Stomach (tissue), 19 donors: ENCODE measurements at places on chromosomes 7 and 10. TPM values are rescaled to one million over a fixed set of nuclear protein-coding genes. Genes with fewer than 3 reads are reported as not detected.

Gene PHKG1
- 11.1 TPM for total RNA-seq

DNA sequence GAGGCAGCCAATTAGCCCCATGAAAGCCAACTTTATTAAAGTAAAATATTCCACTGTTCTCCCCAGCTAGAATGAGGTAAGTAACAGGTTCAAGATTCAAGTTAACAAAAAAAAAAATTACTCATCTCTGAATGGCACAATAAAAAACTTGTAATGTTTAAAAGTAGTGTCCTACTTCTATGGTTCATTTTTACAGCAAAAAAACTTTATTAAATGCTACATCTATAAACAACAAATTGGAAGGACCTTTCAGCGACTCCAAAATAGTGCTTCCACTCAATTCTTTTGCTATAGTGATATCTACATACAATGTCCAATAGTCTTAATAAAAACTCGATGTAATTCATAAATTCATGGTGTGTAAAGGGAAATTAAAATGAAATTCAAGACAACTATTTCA, 59.2 kb downstream of the EZH2 start:
- H3K4me3 ChIP-seq, result no peak overlapping the region
- H3K4me1 ChIP-seq, result no peaks in the 10 kb centered on the region
- H3K27ac ChIP-seq, result no peak overlapping the region
- peaks cover 11% of the 10 kb centered on the region for H3K36me3 ChIP-seq

Gene CRHR2
- not detected for total RNA-seq

GRCh38 chr10:97711640-97712572, 1.6 kb upstream of the MARVELD1 start:
- no peak for DNase-seq
- H3K27me3 ChIP-seq, result no peaks in the 10 kb centered on the region
- no peaks in the 10 kb centered on the region for H3K36me3 ChIP-seq
- H3K4me3 ChIP-seq, result no peak overlapping the region

Gene KIF20B
- total RNA-seq, result 7.8 TPM

DNA sequence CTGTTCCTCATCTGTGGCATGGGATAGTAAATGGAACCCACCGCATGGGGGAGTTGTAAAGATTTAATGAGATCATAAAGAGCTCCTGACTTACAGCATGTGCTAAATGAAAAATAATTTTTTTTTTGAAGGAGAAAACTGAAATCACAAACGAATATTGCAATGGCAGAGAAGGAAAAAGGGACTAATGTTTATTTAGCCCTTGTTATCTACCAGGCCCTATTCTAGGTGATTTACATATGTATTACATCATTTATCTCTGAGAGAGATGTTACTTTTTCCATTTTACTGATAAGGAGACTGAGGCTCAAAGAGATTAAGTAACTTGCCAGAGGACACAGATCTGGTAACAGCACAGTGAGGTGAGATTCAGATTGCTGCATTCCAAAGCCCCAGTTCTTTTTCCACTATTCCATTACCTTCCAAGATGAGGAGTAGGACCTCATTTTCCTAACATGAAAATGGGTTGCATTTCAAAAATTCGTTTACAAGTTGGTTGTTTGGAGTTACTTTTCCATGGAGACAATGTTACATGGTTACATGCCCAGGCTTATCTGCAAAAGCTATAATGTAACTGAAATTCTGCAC, 28.6 kb downstream of the VCL start:
- no peaks in the 10 kb centered on the region for H3K27me3 ChIP-seq
- H3K36me3 ChIP-seq, result no peaks in the 10 kb centered on the region
- peaks cover 83% of the 10 kb centered on the region for H3K4me1 ChIP-seq
- no peak for DNase-seq
- no peak overlapping the region for H3K27ac ChIP-seq
- H3K4me3 ChIP-seq, result no peak overlapping the region

GRCh38 chr7:84236398-84236797, 41.8 kb upstream of the SEMA3A start:
- H3K4me1 ChIP-seq, result no peaks in the 10 kb centered on the region
- no peaks in the 10 kb centered on the region for H3K27me3 ChIP-seq
- no peak overlapping the region for H3K4me3 ChIP-seq
- no peak for DNase-seq
- no peak overlapping the region for H3K27ac ChIP-seq

DNA sequence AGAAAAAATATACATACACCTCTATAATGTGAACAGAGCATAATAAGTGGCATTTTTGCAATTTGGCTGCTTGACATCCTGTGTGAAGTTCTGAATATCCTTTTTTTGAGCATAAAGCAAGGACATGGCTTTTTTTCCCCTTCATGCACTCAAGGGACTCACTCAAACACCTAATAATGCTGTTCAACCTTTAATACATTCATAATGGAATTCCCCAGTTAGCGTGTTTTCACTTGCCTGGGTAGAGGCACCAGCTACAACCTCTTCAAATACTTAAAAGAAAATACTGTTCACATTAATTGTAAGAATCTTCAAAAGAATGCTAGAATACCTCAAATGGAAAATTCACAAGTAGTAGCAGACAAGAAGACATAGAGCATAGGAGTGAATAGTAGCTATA, 316.8 kb downstream of the PCDH15 start:
- H3K4me1 ChIP-seq, result no peaks in the 10 kb centered on the region
- H3K36me3 ChIP-seq, result no peaks in the 10 kb centered on the region
- no peak for DNase-seq
- H3K27ac ChIP-seq, result no peak overlapping the region

DNA sequence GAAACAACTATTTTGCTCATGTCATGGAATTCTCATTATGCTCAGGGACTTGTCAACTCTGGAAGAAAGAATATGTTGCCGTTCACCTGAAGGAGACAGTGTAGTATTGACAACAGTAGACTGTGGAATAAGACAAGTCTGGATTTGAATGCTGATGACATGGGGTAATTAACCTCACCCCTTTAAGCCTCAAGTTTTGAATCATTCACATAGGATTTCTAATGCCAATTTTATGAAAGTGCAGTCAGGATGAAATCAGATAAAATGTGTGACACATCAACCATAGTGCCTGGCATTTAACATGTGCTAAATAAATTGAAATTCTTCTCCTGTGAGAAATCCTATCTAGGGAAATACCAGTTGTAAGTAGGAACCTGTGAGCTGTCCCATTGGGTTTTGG, 305.8 kb downstream of the KIF20B start:
- no peak overlapping the region for H3K4me3 ChIP-seq
- H3K27ac ChIP-seq, result no peak overlapping the region
- no peaks in the 10 kb centered on the region for H3K36me3 ChIP-seq
- no peak for DNase-seq
- no peaks in the 10 kb centered on the region for H3K4me1 ChIP-seq
- no peaks in the 10 kb centered on the region for H3K27me3 ChIP-seq

GRCh38 chr10:74081941-74082718, 68.5 kb downstream of the AP3M1 start:
- H3K4me1 ChIP-seq, result no peaks in the 10 kb centered on the region
- H3K27me3 ChIP-seq, result no peaks in the 10 kb centered on the region
- no peak for DNase-seq
- no peak overlapping the region for H3K27ac ChIP-seq
- no peak overlapping the region for H3K4me3 ChIP-seq
- peaks cover 39% of the 10 kb centered on the region for H3K36me3 ChIP-seq

Gene PKD1L1
- total RNA-seq, result not detected

- no peaks in the 10 kb centered on the region for H3K36me3 ChIP-seq
- H3K27ac ChIP-seq, result peak overlapping the region; percentile 49
- H3K27me3 ChIP-seq, result peaks cover 33% of the 10 kb centered on the region
- DNase-seq, result peak; percentile 77
These were observed 445 bp upstream of the ATRNL1 start for GRCh38 chr10:115092555-115093285.

- no peak overlapping the region for H3K4me3 ChIP-seq
- DNase-seq, result no peak
- no peaks in the 10 kb centered on the region for H3K27me3 ChIP-seq
- peaks cover 37% of the 10 kb centered on the region for H3K36me3 ChIP-seq
- no peaks in the 10 kb centered on the region for H3K4me1 ChIP-seq
- no peak overlapping the region for H3K27ac ChIP-seq
These were observed 53.0 kb downstream of the SP4 start for GRCh38 chr7:21480693-21481403.

DNA sequence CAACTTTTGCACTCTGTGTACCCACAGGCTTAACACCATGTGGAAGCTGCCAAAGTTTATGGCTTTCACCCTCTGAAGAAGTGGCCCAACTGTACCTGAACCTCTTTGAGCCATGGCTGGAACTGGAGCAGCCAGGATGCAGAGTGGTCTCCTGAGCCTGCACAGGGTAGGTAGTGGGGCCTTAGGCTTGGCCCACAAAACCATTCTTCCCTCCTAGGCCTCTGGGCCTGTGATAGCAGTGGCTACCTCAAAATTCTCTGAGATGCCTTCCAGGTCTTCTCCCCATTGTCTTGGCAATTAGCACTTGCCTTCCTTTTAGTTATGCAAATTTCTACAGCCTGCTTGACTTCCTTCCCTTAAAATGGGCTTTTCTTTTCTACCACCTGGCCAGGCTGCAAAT, 19.3 kb upstream of the SPAM1 start:
- H3K4me1 ChIP-seq, result no peaks in the 10 kb centered on the region
- no peak overlapping the region for H3K27ac ChIP-seq
- H3K4me3 ChIP-seq, result no peak overlapping the region
- no peaks in the 10 kb centered on the region for H3K36me3 ChIP-seq
- H3K27me3 ChIP-seq, result no peaks in the 10 kb centered on the region
